ENCODE measurements at places on chromosomes 13 and 19.

- DNase-seq = no peak
Measured at GRCh38 chr19:13717194-13717643, 47.1 kb upstream of the MRI1 start.

DNA sequence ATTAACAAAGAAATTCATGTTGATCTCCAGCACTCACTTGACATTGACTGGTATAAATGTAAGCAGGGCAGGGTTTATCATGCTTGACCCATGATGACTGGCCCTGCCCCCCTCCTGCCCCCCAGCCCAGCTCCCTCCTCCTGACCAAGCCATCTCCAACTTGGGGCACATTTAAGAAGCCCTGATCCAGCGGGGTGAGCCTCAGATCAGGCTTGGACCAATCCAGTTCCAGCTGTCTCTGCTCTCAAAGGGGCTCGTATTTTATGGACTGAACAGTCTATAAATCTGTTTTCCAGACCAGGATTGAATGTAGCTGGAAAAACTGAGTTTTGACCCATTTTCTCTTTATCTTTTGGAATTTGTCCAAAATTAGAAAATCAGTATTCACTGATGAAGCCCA is 100.0 kb downstream of the COL4A1 start:
- DNase-seq = no peak

GRCh38 chr19:57606931-57607330 is 7.1 kb upstream of the ZNF134 start:
- DNase-seq = no peak

- DNase-seq = no peak
Measured at GRCh38 chr13:56700324-56700723, 440.4 kb upstream of the PRR20A start.

GRCh38 chr13:85586856-85587255 is 212.4 kb downstream of the SLITRK6 start:
- DNase-seq = no peak
